ENCODE measurements at places on chromosomes 6 and 20.
A peak's percentile ranks its signal among the peaks of the same experiment; 100 is the strongest.

DNA sequence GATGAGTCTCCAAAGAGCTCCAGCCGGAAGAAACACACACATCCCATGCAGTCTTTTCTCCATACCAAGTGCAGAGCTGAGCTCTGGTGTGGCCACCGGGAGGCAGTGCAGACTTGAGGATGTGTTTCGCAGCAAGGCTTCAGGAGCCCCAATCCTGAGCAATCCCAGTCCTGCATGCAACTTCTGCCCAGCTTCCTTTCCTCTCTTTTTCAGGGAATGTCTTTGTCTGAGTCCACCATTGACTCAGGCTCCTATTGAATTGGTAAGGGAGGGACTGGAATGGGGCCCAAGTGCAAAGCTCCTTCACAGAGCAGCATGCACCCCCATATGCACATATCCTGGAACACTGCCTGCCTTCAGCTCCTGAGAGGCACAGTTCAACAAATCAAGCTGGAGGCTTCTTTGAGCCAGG lies 50.5 kb upstream of the ASIP start:
- peak; percentile 88 for DNase-seq

- no peak for DNase-seq
Measured at GRCh38 chr6:36673882-36674281, 4.6 kb upstream of the CDKN1A start.

GRCh38 chr6:65999288-65999791 lies 292.3 kb upstream of the EYS start:
- DNase-seq: no peak

DNA sequence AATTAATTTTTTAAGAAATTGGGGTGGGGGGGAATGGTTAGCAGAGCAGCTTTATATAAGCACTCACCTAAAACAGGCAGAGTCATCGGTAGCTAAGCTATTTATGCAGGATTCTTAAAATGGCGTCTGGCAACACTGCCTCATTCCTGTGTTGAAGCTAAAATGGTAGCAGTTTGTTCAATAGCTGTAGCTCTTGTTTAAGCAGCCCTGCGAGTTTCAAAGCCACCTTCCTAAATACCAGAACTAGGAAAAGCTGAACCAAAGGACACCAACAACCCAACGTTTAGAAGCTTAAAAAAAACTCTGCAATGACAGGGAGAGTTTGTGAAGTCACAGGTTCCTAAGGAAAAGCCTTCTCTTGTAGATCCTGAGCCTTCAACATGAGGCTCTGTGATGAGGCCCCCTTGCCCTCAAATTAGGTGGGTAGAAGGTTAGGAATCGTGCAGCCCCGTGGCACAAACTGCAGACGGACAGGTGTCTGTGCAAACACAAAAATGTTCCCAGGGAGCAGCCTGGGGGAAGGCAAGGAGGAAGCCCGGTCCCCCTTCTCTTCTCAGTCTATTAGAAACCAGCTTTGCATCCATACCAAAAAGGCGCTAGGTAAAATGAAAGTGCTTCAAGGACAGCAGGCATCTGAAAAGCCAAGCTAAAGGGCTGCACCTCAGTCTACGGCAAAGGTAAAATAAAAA lies 4.7 kb downstream of the ZMYND8 start:
- peak; percentile 56 for DNase-seq

DNA sequence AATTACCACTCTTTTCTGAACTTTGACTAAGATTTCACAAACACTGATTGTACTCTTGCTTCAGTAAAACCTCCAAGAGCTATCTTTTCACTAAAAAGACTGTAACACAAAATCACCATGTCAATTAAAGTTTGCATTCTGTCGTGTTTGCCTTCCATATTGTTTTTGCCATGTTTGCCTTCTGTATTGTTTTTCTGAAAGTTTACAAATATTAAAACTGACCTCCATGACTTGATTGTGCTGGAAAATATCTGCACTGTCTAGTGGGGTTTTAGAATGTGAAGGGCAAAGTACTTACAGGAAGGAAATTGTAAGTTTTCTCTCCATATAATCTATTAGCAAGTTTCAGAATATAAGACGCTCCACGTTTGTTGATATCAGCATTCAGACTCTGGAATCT lies 3.4 kb downstream of the SERPINB1 start:
- no peak for DNase-seq
